Stimulated activated naive CD4-positive, alpha-beta T cell treated with Interleukin-2 at 50 U/mL for 16 hours (primary cell): ENCODE measurements at places on chromosomes 2 and 18.
A peak's percentile ranks its signal among the peaks of the same experiment; 100 is the strongest.

DNA sequence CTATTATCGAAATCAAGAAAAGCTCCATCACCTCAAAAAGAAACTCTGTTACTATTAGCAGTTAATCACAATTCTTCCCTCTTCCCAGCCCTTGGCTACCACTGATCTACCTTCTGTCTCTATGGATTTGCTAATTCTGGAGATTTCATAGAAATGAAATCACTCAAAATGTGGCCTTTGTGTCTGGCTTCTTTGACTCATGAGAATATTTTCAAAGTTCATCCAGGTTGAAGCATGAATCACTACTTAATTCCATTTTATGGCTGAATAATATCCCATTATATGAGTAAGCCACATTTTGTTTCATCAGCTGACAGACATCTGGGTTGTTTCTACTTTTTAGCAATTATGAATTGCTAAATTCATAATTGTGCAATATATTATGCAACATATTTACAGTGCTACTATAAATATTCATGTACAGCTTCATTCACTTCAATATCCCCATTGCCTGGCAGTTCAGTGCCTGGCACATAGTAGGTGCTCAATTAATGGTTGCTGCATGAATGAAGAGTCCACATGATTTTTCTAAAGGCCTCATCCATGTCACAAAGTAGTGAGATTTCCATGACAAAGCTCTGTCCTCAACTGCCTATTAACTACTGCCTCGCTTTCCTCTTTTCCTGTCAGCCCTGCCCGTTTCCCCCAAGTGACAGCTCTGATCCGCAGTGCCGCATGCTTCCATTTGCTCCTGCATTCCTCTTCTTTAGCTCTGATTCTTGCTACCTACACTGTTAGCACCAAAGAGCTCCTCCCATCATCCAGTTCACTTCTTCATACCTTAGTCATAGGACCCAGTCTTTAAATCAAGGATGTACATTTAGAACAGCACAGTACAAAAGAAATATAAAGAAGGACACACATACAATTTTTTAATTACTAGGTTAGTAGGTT, 32.8 kb downstream of the CCDC93 start:
- DNase-seq = no peak

- no peak for DNase-seq
Measured at GRCh38 chr2:110126086-110126773, 10.6 kb upstream of the MALL start.

- DNase-seq = no peak
Measured at GRCh38 chr2:130825231-130825965, 11.3 kb upstream of the ARHGEF4 start.

- no peak for DNase-seq
Measured at GRCh38 chr2:5736050-5736449, 43.9 kb downstream of the SOX11 start.

DNA sequence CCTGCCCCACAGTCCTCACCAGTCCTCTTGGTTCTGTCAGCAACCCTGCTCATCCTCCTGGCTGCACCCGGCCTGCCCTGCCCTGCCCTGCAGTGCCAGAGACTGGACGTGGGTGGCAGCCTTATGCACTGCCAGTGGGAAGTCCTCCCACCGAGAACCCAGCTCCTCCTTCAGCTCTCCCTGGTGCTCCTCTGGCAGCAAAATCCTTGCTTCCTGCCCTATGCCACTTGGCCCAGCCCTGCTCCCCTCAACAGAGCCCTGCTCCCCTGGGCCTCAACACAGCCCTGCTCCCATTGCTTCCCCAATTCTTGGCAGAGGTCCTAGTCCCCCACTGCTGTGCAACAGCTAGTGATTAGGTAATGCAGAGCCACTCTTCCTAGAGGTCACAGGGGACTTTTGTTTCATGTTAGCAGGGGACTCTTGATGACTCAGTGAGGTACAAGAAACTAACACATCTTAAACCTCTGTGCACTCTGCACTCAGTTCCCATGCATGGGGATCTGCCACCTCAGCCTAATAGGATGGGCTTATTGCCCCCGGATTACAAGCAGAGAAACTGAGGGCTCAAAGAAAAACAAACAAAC, 58.0 kb upstream of the EDAR start:
- DNase-seq = no peak

DNA sequence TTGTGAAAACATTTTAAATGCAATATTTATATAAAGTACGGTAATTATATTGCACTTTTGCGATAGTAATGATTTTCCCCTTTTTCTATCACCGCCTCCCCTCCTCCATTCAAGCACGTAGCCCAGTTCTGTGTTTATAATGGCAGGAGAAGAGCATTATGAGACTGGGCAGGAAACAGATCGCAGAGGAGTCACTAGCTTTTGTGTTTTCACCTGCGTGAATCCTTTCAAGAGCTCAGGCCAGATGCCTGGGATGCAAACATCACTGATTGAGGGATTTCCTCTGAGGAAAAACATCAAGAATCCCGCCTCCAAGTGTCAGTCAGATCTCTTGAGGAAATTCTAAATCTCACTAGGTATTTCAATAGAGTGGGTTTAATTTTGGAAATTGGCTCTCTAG, 178.4 kb upstream of the FN1 start:
- no peak for DNase-seq

DNA sequence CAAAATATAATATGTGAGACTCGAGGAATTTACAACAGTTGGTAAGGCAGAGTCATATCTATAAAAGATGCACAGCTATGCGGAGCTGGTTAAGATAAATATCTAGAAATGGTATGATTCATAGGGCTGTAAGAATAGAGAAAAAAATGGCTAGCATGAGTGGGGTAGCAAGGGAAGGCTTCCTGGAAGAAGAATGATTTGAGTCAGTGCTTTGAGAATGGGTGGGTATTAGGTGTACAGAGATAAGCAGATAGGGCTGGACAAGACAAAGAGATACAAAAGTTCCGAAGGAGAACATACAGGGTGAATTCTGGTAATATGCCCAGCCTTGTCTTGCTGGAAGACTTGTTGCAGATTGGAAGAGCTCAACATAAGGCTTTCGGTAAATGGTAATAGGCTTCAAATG, 291.5 kb upstream of the CCDC68 start:
- no peak for DNase-seq

DNA sequence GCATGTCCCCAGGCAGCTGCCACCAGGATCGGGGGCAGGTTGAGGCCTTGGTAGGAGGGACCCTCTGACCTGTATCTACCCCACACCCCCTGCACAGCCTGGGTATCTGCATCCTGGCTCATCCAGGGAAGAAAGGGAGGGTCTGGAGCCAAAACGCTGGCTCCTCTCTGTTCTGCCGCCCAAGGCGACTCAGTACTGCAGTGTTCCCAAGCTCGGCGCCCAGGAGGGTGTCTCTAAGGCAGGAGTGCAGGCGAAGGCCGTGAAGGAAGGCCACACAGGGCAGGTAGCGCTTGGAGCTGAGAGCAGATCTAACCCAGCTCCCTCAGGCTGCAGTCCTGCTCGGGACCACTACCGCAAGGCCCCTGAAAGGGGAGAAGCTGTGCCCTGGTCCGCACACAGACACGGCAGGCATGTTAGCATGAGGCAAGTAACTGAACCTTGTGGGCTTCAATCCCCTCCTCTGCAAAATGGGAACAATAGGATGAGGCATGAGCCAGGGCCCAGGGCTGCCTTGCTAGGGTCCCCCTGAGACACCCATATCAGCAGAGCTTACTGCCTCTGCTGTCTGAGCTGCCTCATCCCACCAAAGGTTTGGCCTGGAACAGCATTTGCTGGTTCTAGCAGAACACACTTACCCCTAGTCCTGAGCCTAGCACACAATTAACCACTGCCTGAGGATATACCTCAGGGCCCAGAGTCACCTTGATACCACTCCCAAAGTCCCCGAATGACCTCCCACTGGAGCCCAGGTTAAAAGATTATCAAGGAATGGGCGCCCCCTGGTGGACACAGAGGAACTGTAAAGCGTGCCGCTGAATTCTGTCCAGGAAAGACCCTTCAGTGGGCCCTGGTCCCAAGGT, 6.5 kb downstream of the PTMA start:
- DNase-seq = peak; percentile 73

- DNase-seq = no peak
Measured at GRCh38 chr2:50953021-50953420, 78.9 kb downstream of the NRXN1 start.

- DNase-seq = no peak
Measured at GRCh38 chr2:64094663-64095382, 49.4 kb downstream of the PELI1 start.

DNA sequence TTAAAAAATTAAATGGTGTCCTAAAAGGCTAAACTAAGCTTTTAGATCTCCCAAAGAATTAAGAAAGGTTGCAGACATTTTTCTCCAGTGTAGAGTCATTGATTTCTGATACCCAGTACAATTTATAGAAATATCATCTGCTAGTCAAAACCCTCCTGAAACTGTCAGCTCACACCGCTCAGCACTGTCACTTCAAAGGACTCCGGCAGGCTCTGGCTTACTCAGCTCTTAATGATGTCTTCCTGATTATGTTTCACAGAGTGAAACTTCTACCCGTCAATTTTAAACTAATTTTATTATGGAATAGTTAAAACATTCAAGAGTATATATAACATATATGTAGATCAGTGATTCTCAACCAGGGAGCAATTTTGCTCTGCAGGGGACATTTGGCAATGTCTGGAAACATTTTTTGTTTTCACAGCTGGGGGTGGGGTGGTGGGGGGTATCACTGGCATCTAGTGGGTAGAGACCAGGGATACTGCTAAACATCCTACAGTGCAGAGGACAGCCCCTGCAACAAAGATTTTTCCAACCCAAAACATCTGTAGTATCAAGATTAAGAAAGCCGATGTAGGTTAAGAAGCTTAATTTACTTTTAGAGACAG, 31.6 kb downstream of the CDK15 start:
- DNase-seq = no peak

DNA sequence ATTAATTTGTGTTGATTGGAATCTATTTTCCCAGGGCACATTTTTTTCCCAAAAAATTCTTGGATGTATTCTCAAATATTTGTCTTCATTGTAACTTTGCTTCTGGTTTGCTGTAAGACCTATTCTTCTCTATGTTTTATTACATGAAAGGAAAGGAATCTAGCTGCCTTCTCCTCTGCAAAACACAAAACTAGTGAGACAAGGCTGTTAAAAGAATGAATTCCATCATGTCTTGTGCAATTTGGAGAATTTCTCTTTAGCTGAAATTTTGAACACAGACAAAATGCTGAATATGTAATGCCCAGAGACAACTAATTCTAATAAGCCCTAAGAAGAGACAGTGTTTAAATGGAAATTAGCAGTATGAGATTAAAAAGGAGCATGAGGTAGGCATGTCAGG, 275.9 kb downstream of the CDH20 start:
- no peak for DNase-seq

GRCh38 chr2:25419678-25420242, 78.0 kb upstream of the DNMT3A start:
- DNase-seq = no peak

DNA sequence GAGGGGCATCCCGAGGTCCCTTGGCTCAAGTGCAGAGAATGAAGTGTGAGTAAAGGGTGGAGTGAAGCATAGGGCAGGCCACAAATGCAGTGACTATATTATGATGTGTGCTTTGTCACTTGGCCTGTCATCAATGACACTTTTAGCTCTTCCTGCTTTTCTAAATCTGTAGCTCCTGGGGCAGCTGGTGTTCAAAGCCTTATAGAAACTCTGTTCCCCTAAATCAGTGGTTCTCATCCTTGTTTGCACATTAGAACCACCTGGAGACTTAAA, 135.6 kb upstream of the LGALSL start:
- DNase-seq = no peak

DNA sequence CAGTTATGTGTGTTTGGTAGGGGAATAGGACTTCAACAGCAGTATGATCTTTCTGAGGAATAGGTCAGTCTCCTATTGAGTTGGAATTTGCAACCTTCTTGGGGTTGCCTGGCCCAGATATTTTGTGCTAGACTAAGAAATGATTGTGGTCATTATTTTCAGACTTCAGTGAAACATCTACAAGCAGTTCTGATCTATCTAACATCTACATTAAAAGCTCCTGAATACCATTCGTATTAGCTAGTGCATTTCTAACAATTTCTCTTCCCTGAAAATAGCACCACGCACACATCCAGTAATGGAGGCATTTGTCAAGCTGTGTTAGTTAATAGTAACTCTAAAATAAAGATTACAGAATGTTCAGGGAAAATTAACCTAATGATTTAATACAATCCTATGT, 179.3 kb downstream of the FIGN start:
- no peak for DNase-seq

DNA sequence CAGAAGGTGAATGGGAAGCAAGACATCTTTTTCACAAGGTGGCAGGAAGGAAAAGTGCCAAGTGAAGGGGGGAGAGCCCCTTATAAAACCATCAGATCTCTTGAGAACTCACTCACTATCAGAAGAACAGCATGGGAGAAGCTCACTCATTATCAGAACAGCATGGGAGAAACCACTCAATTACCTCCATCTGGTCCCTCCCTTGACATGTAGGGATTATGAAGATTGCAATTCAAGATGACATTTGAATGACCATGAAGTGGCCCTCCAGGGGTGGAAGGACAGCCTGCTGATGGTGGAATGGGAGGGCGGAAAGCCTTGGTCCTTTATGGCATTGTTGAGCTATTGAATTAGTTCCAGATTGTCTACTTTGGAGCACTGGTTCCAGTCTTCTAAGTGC, 413.0 kb upstream of the MEX3C start:
- no peak for DNase-seq

DNA sequence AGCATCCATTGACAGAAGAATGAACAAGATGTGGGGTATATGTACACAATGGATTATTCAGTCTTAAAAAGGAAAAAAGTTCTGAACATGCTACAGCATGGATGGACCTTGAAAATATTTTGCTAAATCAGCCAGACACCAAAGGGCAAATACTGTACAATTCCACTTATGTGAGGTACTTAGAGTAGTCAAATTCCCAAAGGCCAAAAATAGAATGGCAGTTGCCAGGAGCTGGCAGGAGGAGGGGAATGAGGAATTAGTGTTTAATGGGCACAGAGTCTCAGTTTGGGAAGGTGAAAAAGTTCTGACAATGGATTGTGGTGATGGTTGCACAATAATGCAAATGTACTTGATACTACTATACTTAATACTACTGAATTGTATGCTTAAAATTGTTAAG, 193.2 kb downstream of the MBD2 start:
- no peak for DNase-seq

DNA sequence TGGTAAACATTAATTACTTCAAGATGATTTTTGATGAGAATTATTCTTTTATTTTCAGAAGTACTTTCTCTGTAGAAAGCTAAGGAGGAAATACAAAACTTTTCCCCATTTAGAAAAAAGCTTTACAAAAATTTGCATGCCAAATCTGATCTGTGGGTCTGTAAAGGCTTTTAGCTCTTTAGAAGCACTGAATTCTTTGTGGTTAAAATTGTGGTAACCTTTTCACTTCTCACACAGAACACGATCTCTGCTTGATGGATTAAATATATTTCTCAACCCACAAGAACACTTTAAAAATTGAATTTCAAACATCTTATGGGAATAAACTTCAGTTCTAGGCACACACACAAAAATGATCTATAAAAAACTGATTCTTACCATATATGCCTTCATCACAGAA, 63.7 kb downstream of the VIL1 start:
- DNase-seq = no peak

DNA sequence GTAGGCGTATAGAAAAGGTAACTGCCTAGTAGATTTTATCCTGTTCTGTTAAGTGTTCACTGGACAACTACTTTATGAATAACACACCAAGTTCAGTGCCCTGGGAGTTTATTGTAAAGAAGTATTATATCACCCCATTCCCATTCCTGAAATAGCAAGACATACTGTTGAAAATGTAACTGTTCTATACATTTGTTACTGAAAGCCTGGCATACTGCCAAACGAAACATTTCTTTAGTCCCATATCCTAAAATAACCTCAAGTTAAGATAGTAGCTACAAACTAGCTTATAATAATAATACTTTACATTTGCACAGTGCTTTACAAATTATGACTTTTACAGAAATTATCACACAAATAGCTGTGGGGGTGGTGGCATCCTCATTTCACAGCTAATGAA, 25.1 kb downstream of the SPDYA start:
- no peak for DNase-seq
